ENCODE measurements at places on chromosomes 11 and 22.

GRCh38 chr11:105789579-105790420 lies 179.9 kb downstream of the GRIA4 start:
- DNase-seq: no peak

DNA sequence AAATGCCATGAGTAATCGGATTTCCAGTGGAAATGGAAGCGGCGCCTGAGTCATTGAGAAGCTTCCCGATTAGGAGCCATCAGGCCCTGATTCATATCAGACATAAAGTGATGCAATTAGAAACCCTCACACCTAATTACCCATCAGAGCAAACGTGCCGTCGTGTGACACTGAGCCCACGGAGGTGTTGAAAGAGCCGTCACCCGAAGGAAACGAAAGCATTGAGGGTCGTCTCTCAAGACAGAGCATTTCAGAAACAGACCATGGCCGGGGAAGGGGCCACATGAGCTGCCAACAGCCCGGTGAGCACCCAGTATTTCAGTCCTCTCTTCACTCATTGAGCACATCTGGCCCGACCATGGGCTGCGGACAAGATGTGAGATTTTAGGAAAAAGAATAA lies 829.3 kb downstream of the TBC1D22A start:
- no peak for DNase-seq

- no peak for DNase-seq
These were observed 120.7 kb upstream of the TMEM45B start for GRCh38 chr11:129694966-129695365.

GRCh38 chr22:19756288-19757128 lies 4.1 kb upstream of the TBX1 start:
- peak; percentile 68 for DNase-seq

GRCh38 chr11:124646148-124646547 lies 23.5 kb downstream of the TBRG1 start:
- DNase-seq: no peak

All from stimulated activated CD4-positive, alpha-beta T cell treated with anti-CD3 and anti-CD28 coated beads, Interleukin-12 subunit alpha, Interleukin-12 subunit beta, amount 100 ng/mL, for 4 hours (primary cell).